DMS53 (cell line): ENCODE measurements at places on chromosomes 5 and 9.

GRCh38 chr5:127418974-127419682 is 98.3 kb upstream of the PRRC1 start:
- DNase-seq = no peak

- peak; percentile 88 for DNase-seq
Observed at GRCh38 chr9:91433180-91433579, 9.5 kb upstream of the NFIL3 start.

DNA sequence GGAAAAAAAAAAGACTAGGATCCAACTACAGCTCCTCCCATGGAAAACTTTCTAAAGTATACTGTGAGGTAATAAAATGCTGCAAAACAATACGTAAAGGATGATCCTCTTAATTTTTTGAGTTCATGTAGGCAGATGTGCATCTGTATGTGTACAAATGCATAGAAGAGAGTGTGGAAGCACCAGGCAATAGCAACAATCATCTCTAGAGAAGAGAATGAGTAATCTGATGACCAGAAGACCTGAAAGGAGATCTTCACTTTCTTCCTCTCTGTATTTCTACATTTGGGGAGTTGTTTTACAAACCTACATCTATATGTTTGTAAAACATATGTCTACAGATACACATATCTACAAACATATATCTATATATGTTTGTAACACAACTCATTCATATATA is 29.3 kb upstream of the SPDL1 start:
- no peak for DNase-seq

GRCh38 chr5:6282352-6282751 is 96.0 kb downstream of the MED10 start:
- DNase-seq = no peak

DNA sequence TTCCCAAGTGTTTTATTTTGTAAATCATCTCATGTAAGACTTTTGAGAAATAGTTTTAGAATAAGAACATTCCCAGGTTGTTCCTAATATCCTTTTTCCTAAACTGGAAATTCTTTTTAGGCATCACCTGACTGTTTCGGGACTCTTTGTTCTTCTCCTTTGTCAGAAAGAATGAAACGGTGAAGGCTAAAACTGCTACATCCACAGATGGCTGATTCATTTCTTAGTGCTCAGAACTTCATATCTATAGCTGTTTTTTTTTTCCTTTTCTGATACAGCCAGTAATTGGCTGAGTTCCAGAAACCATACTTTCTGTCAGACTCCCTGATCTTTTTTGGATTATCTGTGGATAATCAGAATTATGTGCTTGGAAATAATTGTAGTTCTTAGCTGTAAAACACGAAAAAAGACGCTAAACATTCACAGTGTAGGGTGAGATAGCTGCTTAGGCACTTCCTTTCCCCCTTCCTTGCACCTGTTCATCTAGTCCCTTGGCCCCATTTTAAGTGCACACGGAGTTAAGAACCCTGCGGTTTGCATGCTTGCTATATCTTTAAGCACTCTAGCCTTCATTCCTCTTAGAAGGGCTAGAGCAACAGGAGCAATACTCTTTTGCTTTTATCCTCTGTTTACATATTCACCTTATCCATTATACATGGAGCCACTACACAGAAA is 283.9 kb downstream of the PJA2 start:
- no peak for DNase-seq

DNA sequence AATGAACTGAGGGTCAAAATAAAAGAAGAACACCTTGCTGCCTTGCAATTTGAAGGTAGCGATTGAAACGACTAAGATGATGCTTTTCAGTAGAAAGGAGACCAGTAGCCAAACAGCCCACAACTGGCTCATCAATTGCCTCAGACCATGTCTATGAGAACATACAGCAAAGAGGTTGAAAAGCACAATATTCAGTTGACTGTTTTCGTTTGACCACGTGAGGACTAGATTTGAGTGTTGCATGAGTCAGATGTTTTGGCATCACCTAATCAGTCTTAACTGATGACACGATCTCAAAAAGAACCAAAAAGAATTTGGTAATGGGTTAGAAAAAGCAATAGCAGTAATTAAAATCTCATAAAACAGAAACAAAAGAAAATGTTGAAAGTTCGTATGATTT is 82.7 kb upstream of the IL7R start:
- DNase-seq = no peak

GRCh38 chr5:44807269-44807668 is 1.5 kb upstream of the MRPS30 start:
- DNase-seq = no peak

GRCh38 chr5:43390471-43390870 is 21.7 kb downstream of the CCL28 start:
- no peak for DNase-seq

GRCh38 chr5:134079748-134080581 is 34.5 kb upstream of the TCF7 start:
- DNase-seq = peak; percentile 16

DNA sequence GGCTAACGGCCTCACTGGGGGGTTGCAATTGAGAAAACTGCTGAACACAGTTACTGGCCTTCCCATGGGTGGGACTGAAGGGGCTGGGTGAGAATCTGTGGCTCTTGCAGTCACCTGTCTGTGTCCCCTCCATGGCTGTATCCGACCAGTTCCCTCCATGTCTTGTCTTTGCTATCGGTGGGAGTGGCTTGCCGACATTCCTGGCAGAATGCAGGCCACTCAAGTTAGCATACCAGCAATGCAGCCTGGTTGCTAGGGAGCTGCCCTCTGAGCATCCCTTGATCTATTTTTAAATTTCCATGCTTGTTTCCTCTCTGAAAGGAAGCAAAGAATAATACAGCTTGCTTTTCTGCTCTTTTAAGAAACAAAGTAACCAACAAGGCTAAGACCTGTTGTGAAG is 1509.7 kb upstream of the WWC1 start:
- no peak for DNase-seq

- DNase-seq = no peak
Observed at GRCh38 chr5:54756796-54757402, 228.5 kb downstream of the ESM1 start.

GRCh38 chr5:45648744-45649143 is 47.4 kb downstream of the HCN1 start:
- no peak for DNase-seq

- no peak for DNase-seq
Observed at GRCh38 chr9:97447001-97447400, 35.1 kb downstream of the TDRD7 start.

DNA sequence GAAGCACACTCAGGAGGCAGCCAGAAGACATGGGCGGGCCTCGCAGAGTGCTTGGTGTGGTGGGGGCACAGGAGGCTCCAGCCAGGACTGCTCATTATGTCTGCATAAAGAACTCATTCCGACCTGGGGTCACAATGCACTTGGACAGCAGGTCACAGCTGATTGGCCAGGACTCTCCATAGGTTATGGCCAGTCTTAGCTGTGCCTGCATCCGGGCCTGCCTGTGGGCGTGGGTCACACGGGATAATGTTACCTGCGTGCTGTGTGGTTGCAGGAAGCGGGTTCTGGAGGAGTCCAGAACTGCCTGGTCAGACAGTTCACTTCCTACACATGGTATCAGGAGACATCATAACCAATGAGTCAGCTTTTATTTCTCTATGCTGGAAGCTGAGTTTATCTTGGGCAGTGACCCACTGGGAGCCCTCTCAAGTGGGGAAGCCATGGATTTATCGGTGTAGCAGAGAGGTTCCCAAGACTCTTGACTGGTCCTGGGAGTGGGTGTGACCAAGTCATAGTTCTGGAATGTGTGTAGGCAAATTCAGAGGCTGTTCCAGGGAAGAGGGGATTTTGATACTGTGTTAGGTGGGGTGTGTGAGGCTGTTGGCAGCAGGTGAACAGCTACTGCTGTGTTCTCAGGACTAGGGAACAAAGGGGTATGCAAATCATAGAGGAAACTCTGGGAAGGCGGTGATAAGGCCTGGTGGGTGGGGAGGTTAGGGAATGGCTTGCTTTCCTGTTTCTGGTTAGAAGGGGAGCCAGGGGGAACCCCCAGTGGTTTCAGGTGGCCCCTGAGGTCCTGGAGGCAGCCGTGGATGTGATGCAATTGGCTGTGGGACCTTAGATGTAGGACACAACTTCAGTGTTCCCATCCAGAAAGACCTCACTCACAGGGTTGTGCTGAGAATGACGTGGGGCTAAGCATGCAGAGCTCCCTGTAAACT is 51.3 kb downstream of the ARHGEF37 start:
- DNase-seq = peak; percentile 77

- peak; percentile 3 for DNase-seq
Observed at GRCh38 chr9:15999422-16000339, 446.8 kb downstream of the CCDC171 start.

DNA sequence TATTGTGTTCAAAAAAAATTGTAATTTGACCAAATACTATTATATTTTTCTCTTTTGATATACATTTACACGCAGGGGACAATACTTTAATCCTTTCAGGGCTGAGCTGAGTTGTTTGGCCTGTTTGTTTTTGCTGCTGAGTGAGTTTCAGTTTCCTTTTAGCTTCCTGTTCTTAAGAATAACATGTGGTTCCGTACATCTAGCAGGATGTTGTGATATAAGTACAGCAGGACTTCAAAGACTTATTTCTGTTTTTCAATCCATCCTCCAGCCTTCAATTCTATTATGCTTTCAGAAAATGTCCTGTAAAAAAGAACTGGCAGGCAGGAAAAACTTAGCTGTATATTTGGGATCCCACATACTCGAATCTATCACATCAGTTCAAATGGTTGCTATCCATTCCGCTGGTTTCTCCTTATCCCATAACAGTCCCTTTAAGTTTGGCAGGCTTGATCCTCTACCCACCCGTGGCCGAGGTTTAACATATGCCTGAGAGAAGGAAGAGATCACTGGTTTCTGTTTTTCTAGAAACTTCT is 1037.3 kb upstream of the ACO1 start:
- DNase-seq = peak; percentile 76

- peak; percentile 29 for DNase-seq
Observed at GRCh38 chr5:131209506-131210150, 38.9 kb downstream of the LYRM7 start.

DNA sequence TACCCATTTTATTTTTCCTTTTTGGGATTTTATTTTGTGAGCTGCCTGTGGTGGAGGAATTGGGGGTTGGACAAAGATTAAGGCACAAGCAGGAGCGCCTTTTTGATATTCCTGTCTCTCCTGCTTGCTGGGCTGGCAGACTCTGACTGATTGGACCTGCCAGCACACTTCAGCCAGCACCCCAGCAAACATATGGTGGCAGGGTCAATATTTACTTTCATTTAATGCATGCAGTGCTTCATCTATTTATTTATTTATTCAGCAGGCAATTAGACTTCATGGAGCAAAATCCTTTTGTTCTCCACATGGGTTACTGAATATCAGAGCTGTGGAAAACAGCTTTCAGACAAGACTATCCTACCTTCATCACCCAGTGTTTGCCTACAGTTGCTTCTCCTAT is 48.4 kb upstream of the EPB41L4A start:
- peak; percentile 82 for DNase-seq

DNA sequence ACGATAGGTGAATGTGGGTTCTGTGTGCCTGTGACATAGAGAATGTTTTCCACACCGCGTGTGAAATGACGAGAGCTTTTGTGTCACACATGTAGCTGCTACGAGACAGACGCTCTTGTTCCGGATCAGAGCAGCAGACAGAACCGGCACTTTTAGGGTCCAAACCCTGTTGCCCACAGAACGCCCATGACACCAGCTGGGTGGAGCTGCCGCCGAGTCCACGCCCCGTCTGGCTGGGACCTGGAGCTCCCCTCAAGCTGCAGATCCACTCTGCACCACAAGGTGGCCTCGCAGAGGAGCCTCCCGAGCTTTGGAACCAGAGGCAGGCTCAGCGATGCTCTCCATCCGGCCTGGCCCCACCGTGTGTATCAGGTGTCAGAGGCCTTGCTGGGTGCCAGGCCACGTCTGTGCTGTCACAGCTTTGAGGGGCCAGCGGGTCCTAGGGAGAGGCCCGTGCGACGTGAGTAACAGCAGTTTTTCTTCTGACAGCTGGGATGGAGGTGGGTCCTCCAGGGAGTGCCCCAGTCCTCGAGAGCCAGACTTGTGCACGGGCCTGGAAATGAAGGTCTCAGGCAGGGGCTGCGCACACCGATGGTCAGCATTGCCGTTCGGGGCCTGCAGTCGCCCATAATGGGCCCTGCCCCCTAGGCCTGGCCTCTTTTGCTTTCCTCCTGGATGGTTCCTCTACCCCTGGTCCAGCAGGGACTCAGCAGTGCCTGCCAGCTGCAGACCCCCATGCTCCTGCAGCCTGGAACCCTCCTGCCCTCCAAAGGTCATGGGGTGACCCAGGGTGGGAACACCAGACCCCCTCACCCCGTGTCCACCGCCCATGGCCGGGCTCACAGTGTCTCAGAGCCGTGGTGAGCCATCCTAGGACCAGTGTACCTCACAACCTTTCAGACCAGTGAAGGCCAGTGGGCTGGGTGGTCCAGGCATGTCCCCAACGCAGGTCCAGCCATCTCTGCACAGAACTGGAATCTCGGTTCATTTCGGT is 2.5 kb upstream of the LRRC14B start:
- DNase-seq = peak; percentile 97

- no peak for DNase-seq
Observed at GRCh38 chr5:73232266-73233041, 59.5 kb downstream of the TMEM174 start.

- DNase-seq = no peak
Observed at GRCh38 chr9:77877976-77878375, 153.6 kb downstream of the GNAQ start.

DNA sequence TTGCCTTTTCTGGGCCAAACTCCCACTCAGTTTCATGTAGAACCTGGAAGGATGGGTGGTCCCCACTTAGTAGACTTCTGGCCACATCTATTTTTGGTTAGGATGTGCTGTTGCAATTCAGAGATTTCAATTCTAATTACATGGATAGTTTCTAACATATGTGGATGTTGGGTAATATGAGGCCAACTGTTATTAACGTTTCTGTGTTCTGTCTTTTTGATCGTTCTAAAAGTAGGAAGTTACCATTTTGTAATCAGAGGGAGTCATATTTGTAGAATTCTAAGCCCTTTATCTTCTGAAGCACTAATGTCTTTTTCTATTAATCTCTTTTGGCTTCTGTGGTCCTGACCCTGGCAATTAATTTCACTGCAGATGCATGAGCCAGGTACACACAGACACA is 141.6 kb upstream of the SPEF2 start:
- no peak for DNase-seq

- no peak for DNase-seq
Observed at GRCh38 chr5:107631805-107632362, 38.9 kb downstream of the EFNA5 start.

- no peak for DNase-seq
Observed at GRCh38 chr5:56566374-56567249, 248.7 kb upstream of the MAP3K1 start.

- peak; percentile 85 for DNase-seq
Observed at GRCh38 chr5:135457424-135458071, 5.4 kb upstream of the TIFAB start.

DNA sequence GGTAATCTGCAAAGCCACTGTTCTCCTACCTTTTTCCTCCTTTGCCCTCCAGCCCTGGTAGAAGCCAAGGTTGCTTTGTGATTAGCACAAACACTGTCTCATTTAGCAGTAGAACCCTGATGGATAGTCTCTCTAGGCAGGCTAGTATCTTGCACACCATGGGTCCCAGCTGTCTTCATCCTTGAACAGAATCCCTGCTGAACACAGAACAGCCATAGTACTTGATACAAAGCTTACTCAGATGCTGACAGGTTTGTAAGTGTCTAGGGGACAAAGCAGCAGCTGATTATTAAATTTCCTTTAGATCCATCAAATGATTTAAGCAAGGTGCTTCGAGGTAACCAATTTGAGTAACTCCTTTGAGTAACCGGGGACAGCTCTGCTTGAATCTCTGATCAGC is 163.7 kb upstream of the PPP1R2B start:
- DNase-seq = no peak
